ENCODE measurements at places on chromosomes 6 and 20.

- no peak for DNase-seq
Observed at GRCh38 chr6:6593867-6594468, 5.4 kb downstream of the LY86 start.

- no peak for DNase-seq
Observed at GRCh38 chr6:16496991-16497801, 258.8 kb downstream of the GMPR start.

- no peak for DNase-seq
Observed at GRCh38 chr6:22737331-22737730, 168.0 kb downstream of the HDGFL1 start.

DNA sequence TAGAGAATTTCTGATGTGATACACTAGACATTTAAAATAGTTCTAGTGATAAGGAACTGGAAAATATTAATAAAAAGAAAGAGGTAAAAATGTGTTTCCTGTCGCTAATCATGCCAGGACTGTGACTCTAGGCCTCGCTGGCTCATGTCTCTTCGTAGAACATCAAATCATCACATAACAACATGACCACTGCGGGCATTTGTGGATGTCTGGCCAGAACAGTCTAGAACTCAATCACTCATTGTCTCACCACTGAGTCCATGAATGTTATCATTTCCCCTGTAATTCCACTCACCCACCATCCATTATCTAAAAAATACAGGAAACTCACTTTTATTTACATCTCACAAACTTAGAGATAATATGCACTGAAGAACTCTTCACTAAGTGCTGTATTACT lies 3.4 kb downstream of the HMGN3 start:
- no peak for DNase-seq

DNA sequence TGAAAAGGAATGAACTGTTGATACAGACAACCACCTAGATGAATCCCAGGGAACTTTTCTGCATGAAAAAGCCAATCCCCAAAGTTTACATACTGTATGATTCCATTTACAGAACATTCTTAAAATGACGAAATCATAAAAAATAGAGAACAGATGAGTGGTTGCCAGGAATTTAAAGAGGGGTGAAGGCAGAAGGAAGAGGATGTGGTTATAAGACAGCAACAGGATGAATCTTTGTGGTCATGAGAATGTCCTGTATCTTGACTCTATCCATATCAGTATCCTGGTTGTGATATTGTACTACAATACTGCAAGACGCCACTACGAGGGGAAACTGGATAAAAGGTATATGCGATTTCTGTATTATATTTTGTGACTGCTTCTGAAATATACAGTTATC lies 70.1 kb upstream of the EMILIN3 start:
- no peak for DNase-seq

DNA sequence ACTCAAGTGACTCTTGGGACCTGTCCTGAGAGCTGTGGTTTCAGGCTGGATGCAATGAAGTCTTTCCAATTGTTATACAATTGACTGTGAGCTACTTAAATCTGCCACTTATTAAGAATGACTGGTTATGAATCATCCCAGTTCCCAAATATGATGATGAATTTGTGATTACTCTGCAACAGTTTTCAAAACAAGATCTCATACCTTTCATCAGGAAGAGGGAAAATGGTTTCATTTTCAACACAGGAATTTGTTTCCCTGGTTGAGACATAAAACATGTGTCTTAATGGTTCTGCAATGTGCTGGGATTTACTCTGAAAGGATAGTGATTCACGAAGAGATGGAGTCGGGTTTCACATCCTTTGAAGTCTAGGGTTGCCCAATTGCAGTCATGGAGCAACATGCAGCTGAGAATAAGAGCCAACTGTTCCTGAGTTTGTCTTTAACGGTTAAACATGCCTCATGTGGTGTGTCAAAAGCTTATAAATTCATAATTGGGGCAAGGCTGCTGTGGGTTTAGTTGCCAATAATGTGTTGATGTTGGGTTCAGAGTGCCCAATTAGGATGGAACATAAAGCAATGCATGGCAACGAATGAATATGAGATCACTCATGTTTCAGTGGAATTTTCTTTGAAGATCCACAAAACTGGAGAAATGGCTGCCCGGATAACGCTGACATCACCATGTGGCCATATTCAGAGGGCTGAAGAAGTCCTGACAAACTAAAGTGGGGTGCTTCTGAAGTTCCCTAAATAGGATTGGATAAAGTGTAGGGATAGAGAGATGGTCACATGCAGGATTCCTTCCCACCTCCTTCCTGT lies 41.0 kb downstream of the CYP24A1 start:
- DNase-seq, result no peak

DNA sequence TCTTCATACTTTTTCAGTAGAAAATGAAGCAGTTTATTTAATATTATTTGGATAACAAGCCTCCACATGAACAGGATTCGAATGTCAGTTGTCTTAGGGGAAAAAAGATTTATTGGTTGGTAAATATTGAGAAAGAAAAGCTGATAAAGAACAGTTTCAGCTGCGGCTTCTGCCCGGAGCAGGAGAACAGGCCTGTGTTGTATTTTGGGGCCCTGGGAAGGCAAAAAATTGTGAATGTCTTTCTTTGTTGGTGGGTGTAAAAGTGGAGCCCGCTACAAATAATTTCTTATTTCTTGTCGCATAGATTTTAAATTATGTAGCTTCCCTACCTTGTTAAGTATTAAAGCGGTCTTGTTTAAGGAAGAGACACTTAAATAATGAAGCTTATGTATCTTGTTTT lies 90.5 kb upstream of the PAX1 start:
- no peak for DNase-seq

DNA sequence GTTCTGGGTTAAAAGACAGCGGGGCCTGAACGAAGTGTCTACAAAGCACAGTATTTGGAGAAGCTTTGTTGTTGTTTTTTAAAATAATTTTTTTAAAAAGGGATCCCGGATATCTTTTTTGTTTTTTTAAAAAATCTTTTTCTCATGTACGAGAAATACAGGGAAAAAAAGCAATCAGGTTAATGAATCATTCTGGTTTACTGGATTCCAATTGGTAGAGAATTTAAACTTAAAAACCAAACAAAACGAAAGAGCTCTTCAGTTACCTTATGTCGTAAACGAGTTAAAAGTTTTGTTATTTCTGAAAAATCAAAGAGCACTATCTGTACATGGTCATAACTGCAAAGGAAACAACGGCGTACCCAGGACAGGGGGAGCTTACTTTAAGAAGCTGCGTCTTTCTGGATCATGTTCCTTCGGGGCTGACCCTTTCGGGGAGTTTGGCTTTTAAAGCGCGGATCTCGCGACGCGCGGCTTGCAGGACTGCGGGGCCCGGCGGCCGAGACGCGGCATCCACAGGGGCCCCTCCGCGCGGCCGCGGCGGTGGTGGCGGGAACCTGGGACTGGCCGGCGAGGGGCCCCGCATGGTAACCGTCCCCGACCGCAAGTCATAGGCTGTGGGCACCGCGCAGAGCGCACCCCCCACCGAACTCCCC lies 927 bp downstream of the IL20RA start:
- DNase-seq, result no peak

DNA sequence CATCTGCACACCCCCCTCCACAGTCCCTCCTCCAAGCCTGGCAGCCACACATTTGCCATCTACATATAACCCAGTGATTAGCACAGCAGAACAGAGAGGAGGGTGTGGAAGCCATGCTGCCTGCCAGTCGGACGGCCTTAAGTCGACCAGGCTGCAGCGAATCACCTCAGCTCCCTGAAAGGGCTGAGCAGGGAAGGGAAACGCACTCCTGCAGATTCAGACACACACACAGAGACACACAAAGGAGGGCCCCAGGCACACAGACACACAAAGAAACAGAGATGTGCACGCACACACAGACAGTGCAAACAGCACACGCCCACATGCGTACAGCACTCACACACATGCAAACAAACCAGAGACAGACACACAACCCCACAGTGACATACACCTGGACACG lies 11.2 kb upstream of the SIRPA start:
- DNase-seq, result no peak

- DNase-seq, result no peak
Observed at GRCh38 chr20:45051204-45052060, 49.5 kb downstream of the KCNS1 start.

- DNase-seq, result peak; percentile 17
Observed at GRCh38 chr20:33853507-33853813, 42.3 kb downstream of the CHMP4B start.

- no peak for DNase-seq
Observed at GRCh38 chr6:38492031-38492430, 147.7 kb downstream of the BTBD9 start.

DNA sequence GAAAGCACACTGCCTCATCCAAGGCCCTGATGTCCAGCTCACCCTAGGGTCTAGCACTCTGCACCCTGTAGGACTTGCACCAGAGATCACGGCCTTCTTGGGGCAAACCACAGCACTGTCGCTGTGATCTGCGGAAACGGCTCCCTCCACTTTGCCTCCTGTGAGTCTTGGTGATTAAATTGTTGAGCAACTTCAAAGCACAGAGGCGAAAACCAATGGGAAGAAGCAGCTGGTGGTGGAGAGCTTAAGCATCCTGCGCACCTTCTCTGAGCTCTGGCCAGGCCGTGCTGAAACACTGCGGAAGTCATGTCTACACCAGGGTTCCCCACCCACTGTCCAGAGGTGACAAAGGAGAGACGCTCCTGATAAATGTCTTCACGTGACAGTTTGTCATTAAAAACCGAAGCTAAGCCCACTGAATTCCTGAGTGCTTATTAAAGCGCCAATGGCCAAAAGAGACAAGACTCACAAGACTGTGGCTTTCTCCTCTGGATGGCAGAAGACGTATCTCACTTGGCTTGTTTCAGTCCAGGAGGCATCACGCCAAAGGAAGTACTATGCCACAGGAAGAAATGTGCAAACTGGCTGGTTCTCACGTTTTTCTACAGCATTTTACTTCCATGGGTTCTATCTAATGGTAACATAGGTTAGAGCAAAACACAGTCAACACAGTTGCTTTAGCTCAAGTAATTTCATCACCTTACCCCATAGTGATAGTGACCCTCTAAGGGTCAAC lies 3.1 kb downstream of the RAMACL start:
- no peak for DNase-seq

- DNase-seq, result no peak
Observed at GRCh38 chr6:105595829-105596228, 192.9 kb upstream of the PREP start.

DNA sequence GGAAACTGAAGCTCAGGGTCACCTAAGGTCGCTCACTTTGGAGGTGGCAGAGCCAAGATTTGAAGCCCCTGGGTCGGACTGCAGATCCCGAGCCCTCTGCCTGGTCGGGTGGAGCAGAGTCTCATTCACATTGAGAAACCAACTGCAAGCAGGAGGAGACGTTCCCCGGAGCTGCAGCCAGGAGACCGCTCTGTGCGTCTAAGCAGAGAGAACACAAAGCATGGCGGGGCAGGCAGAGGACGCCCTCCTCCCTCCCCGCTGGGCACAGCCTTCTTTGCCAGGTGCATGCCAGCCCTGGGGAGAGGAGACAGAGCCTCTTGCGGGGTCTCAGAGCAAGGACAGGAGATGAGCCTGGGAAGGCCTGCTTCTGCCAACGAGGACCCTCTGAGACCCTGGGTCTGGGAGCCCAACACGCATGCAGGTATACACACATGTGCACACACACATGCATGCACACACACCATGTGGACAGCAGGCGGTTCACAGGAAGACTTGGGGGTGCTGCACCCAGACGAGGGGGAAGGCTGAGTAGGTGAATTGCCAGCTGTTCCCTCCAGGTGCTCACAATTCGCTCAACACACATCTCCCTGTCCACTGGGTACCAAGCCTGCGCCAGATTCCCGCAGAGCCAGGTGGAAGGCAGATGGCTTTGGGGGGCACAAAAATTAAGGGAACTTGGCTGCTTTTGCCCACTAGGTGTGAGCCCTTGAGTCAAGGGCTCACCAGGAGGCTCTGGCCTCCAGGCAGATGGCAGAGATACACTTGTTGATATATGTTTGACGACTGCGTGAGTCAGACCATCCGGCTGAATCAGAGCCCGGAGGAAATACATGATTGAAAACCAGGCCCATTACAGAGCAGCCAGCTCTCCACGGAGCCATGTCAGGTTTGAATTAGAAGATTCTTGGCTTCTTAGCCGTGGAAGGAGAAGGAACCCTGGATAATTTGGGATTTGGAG lies 5.5 kb upstream of the NTSR1 start:
- DNase-seq, result peak; percentile 34

DNA sequence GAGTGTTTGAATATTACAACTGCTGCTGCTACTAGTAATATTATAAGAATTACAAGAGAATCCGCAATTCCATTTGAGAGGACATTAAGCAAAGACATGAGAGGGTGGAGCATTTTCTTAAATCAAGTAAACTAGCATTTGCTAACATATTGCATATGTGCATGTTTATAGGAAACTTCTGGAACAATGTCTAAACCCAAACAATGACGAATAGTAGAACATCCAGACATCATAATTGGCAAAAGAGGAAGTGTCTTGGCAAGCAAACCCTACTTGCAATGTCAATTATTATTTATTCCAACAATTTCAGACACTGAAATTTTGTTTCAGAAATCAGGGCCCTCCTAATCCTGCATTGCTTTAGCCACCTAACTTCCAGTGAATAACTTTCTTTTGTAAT lies 1155.3 kb upstream of the GJE1 start:
- DNase-seq, result no peak

- no peak for DNase-seq
Observed at GRCh38 chr6:133726188-133726587, 162.7 kb upstream of the TCF21 start.

GRCh38 chr6:143673669-143674068 lies 4.1 kb upstream of the PHACTR2 start:
- DNase-seq, result no peak

- DNase-seq, result no peak
Observed at GRCh38 chr20:3560578-3560977, 89.8 kb downstream of the ATRN start.

DNA sequence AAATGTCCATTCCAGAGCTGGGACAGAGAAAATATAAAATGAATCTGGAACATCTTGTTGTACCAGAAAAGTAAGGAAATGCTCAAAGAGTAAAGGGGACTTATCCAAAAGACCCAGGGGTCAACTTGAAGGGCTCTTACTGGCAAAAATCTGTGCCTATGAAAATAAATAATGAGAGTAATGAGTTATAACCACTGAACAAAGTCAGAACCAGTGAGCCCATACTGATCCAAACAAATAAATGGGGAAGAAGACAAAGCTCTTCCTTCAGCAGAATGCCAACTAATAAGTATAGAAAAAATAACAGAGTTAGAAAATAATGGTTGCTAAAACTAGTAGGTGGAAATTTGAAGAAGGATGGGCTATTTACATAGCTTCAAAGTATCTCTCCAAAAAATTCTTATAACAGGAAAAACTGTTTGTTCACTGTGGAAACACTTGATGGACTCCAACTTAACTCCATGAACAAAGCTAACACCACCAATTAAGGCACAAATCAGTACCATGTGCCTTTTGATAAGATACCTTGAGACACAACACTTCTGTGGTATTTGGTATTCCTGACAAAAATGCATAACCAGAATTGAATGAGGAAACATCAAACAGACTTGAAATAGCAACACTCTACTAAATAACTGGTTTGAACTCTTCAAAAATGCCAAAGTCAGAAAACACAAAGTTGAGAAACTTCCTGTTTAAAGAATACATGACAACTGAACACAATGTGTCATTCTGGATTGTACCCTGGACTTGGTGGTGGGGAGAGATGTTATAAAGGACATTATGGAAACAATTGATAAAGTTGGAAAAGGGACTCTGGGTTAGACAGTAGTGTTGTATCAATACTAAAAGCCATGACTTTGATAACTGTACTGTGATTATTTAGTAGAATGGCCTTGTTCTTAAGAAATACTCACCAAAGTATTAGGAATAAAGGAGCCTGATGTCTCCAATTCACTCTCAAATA lies 197.5 kb downstream of the ISM1 start:
- DNase-seq, result no peak

GRCh38 chr20:36274181-36274841 lies 31.8 kb upstream of the DLGAP4 start:
- no peak for DNase-seq
